ENCODE measurements at places on chromosomes 12 and 14.

- DNase-seq: peak; percentile 29
Observed at GRCh38 chr12:116302166-116303058, 24.9 kb upstream of the MED13L start.

GRCh38 chr12:78290606-78291345, 460.1 kb downstream of the NAV3 start:
- DNase-seq: no peak

GRCh38 chr14:55327179-55327578, 56.0 kb downstream of the FBXO34 start:
- no peak for DNase-seq

GRCh38 chr12:122081697-122082221, 3.2 kb downstream of the MLXIP start:
- DNase-seq: peak; percentile 94

- no peak for DNase-seq
Observed at GRCh38 chr12:43004908-43005307, 415.4 kb upstream of the PRICKLE1 start.

GRCh38 chr12:58253663-58254062, 312.3 kb downstream of the ATP23 start:
- no peak for DNase-seq
